ENCODE measurements at places on chromosomes 16 and 17.

DNA sequence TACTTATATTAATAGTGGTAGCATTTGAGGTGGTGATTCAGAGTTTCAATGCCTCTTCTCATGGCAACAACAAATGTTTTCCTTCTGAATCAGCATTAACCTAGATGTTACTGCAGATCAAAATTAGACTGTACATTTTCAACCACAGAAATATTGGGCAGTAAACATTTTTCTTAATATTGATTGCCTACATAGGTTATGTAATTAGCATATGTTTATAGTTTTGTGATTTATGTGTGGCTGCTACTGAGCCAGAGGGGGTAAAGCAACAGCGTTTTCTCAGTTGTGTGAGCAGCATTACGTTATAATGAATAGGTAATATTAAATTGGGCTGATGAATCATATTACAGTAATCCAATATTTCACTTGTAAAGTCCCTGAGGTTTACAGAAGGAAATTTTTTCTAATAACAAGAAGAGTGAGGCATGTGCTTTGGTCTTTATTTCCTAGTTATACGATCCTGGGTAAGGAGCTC, 18.8 kb upstream of the BMERB1 start:
- DNase-seq, result no peak

DNA sequence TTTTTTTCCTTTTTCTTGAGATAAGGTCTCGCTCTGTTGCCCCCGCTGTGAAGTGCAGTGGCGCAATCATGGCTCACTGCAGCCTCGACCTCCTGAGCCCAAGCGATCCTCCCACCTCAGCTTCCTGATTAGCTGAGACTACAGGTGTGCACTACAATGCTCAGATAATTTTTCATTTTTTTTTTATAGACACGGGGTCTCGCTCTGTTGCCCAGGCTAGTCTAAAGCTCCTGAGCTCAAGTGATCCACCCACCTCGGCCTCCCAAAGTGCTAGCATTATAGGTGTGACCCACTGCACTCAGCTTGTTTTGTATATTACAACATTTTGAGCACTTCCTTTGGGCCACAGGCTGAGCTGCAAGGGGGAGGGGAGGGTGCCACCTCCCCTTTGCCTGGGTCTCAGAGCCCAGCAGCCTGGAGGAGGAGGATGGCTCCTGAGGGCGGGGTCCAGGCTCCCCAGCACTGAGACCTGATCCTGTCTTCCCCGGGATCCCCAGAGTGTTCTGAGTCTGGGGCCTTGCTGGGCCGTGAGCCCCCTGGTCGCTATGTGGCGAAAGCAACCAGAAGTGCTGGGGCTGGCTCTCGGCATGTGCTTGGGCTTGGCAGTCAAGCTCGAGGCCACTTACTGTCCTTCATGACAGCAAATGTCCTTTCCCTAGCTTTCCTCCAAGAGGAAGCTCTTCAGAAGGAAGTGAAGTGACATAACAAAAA, 8.1 kb downstream of the DEF8 start:
- no peak for DNase-seq

- no peak for DNase-seq
Observed at GRCh38 chr16:4537376-4538343, 913 bp downstream of the CDIP1 start.

GRCh38 chr17:27457731-27458523, 1.7 kb downstream of the KSR1 start:
- peak; percentile 75 for DNase-seq

DNA sequence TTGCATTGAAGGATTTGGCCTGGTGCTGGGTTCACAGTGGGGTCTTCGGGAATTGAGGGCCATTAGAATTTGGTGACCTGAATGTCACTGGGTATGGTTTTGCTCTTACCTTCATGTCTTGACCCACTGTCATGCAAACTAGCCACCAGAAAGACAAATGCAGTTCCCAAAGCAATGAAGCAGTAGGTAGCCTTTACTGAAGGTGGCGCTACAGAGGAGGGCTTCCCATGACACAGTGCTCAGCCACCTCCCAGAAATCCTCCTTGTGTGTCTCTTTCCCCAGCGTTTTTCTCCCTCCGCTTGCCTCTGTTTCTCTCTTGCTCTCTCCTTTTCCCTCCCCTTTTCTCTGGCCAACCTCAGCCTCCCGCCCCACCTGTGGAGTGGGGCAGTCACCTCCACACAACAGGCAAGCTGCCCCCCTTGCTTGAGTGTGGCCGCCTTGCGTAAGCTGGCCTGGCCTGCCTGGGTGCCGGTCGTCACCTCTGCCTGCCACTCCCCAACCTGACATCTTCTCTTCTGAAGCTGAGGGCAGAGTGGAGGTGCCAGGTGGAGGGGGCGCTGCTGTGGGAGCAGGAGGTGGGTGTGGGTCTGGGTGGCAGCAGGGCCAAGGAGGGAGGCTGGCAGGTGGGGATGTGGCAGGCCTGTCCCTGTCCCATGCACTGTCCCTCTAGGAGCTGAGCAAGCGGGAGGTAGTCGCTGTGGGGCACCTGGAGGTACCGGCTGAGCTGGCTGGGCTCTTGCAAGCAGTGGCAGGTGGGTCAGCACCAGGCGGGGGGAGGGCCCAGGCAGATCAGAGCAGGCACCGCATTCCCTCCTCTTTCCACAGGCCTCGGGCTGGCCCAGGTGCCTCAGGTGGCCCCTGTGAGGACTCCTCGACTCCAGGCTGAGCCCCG, 34.7 kb downstream of the MYO15A start:
- no peak for DNase-seq

Measured in NCI-H1105 treated with DMSO at 0.1 percent for 48 hours (cell line).